Activated CD8-positive, alpha-beta memory T cell treated with anti-CD3 and anti-CD28 coated beads for 1 hour (primary cell): ENCODE measurements at places on chromosomes 2 and 18.

- no peak for DNase-seq
Observed at GRCh38 chr18:22422909-22423548, 5.3 kb upstream of the CTAGE1 start.

DNA sequence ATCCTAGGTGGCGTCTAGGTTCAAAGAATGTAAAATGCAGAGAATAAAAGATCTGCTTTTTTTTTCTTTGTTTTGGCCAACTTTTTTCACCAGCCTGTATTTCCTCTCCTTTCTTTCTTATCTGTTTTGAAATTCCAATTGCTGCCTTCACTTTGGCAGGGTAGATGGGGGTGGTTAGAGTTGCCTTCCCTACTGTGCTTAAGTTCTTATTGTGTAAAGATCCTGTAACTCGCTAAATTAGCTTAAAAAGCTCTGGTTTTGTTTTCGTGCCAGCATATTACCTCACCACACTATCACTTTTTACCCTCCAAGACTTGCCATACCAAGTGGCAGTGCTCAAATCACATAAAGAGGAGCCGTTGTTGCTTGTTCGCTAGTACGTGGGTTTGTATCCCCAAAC, 921.7 kb downstream of the DPP10 start:
- no peak for DNase-seq

DNA sequence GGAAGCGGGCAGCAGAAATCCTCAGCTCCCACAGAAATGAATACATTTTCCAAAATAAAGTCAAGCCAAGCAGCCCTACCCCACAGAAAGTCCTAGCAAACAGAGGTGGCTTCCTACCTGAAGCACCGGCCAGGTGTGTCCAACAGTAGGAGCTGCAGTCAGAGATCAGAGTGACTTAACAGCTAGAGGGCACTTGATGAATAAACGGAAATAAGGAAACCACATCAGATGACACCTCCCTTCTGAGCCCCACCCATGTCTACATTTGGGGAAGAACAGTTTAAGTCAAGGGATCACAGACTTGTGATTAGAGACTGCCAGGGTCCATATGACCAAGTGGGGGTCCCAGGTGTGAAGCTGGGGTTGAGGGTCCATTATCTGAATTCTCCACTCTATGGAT, at the start of gene CXCR1:
CXCR1 (minus strand) TSS at position 172 of the 400 bp plus-strand sequence. CDS start 1,751 bp downstream, outside the sequence.
- no peak for DNase-seq

- no peak for DNase-seq
Observed at GRCh38 chr2:159192371-159192918, 94.1 kb downstream of the WDSUB1 start.

GRCh38 chr2:80473796-80474195, 169.2 kb upstream of the LRRTM1 start:
- no peak for DNase-seq

DNA sequence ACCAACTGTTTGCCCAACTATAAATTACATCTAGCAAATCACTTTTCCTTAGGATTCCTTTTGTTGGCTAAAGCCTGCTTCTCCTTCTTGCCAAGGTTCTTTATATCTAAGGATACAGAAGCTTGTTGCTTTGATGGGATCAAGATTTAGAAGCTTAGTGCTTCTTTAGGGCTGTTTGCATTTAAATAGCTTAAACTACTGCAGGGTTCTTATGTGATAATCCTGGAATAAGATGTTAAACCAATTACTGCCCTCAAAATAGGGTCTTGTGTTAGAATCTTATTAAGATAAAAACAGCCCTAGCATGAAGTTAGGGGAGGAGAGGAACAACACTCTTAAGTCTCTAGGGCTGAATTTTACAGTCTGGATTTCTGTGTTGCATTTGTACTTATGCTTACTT, 64.2 kb downstream of the KIF5C start:
- DNase-seq, result no peak

DNA sequence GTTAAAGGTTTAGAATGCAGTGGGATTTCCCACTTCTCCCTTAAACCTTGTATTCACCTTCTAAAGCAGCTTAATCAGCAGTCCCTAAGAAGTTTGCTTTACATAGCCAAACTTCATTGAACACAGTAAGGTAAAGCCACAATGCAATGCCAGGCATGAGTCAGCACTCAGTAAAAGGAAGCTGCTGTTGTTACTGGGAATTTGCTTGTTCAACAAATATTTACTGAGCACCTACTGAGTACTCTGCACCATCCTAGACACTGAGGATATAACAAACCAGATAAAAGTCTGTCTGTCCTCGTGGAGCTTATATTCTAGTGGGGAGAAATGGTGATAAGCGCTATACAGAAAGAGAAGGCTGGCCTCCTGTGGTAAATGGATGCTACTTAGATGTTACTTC, 162.7 kb downstream of the PKP4 start:
- no peak for DNase-seq

- no peak for DNase-seq
Observed at GRCh38 chr2:30733876-30734520, 73.2 kb downstream of the CAPN13 start.

GRCh38 chr2:176747506-176747905, 465.1 kb upstream of the HNRNPA3 start:
- no peak for DNase-seq

GRCh38 chr2:38218995-38219394, 143.0 kb upstream of the CYP1B1 start:
- DNase-seq, result no peak

GRCh38 chr2:99545066-99545465, 55.2 kb upstream of the REV1 start:
- no peak for DNase-seq

- DNase-seq, result no peak
Observed at GRCh38 chr2:233865838-233866237, 2.3 kb downstream of the MSL3B start.

- DNase-seq, result no peak
Observed at GRCh38 chr2:128166746-128167353, 75.8 kb downstream of the UGGT1 start.

GRCh38 chr2:28994679-28995078, 13.6 kb downstream of the TOGARAM2 start:
- no peak for DNase-seq

- DNase-seq, result no peak
Observed at GRCh38 chr18:66558773-66559172, 45.1 kb downstream of the CDH19 start.

DNA sequence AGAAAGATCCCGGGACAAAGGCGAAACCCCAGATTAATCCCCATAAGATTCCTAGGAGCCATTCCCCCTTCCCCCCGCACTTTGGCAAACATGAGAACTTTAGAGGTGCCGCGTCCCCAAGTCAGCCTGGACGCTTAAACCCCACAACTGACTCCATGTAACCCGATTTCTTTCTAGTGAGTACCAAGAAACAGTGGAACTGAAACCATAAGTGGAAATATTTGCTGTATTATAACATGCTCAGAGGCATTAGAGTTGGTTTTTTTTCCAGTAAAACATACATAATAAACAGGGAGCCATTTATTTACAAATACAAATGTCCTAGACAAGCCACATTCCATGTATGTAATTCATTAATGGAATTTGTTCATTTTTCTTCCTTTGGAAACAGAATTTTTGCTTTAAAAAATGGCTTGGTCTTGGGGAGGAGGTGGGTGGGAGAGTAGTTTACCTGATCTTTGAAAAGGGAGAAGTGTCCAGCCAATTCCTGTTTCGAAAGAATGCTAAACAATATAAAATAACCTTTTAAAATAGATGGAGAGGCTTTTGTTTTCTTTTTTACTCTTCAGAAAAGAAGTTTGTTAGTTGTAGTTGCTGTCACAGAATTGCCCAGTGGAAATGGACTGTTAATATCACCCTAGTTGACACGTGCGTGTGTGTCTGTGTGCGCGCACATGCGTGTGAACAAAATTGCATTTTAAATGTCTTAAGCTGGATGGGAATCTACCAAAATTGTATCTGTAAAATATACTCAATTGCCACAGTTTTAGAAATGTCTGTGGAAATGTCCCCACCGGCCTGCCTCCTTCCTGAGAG, 10.6 kb downstream of the POU3F3 start:
- DNase-seq, result no peak

DNA sequence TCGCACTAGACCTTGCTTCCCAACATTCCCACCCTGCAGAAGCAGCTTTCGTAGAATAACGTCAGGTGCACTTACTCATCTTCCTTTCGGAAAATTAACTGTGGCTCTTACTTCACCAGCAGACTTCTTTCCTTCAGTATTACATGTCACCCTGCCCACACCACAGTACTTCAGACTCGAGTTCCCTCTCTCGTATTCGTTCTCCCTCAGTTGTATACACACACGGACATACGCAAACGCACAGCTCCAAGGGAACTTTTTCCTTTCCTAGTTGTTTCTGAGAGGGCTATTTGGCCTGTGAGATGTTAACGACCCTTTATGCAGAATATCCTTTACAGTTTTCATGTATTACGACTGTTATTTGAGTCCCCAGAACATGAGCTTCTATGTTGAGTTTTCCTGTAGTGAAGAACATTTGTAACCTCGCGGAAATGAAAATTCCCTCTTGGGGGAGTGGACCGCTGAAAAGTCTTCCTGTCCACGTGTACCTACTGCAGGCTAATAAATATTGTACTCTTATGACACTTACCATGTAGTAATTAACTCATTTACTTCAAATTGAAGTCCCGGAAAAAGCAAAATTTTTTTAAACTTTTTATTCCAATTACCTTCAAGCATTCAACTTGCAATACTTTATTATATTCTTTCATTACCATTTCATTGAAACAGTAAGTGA, 908 bp downstream of the ERLEC1 start:
- no peak for DNase-seq

DNA sequence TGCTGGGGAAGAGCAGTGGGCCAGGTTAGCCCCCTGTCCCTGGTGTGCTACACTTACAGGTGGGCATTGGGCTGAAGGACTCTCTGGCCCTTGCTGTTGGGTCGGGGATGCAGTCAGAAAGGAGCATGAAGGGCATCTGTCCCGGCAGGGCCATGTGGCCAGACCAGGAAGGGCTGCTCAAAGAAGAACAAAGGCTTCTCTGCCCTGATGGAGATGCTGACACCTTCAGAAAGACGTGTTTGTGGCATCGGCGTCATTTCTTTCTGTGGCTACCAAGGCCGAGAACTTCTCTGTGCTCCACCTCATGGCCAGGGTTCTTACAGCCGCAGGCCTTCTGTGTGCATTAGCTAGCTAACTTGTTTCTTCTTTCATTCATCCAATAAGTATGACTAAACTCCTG, 239.1 kb downstream of the FAM210A start:
- no peak for DNase-seq

GRCh38 chr2:38125842-38126241, 49.9 kb upstream of the CYP1B1 start:
- no peak for DNase-seq

- no peak for DNase-seq
Observed at GRCh38 chr2:176188774-176189680, 559 bp downstream of the HOXD1 start.

DNA sequence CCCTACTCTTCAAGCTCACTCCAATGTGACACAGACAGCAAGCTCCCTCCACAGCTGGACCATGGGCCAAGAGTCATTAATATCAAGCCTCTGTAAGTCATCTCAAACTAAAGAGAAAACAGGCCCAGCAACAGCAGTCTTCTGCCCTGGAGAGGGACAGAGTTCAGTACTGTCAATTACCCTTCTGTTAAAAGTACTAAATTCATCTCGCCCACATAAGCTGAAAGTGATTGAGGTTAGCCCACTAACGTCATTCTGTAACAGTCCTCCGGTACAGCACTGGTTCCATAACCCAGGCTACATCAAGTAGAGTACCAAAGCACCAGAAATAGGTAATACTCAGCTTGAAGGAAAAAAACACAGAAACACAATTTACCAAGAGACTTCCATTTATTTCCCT, 25.9 kb downstream of the THADA start:
- DNase-seq, result no peak

DNA sequence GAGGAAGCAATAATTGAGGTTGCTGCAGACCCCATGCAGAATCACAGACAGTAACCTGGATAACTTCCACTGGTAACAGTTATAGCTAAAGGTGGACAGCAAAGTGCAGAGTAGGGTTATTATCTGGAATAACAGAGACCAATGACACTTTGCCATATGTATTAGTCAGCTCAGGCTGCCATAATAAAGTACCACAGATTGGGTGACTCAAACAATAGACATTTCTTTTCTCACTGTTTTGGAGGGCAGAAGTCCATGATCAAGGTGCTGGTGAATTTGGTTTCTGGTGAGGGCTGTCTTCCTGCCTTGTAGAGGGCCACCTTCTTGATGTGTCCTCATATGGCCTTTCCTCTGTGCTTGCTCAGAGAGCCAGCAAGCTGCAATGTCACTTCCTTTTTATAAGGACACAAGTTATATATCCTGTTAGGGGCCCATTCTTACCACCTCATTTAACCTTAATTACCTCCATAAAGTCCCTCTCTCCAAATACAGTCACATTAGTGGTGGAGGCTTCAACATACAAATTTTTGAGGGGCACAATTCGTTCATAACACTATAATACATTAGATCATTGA, 191.0 kb upstream of the LRP1B start:
- no peak for DNase-seq

DNA sequence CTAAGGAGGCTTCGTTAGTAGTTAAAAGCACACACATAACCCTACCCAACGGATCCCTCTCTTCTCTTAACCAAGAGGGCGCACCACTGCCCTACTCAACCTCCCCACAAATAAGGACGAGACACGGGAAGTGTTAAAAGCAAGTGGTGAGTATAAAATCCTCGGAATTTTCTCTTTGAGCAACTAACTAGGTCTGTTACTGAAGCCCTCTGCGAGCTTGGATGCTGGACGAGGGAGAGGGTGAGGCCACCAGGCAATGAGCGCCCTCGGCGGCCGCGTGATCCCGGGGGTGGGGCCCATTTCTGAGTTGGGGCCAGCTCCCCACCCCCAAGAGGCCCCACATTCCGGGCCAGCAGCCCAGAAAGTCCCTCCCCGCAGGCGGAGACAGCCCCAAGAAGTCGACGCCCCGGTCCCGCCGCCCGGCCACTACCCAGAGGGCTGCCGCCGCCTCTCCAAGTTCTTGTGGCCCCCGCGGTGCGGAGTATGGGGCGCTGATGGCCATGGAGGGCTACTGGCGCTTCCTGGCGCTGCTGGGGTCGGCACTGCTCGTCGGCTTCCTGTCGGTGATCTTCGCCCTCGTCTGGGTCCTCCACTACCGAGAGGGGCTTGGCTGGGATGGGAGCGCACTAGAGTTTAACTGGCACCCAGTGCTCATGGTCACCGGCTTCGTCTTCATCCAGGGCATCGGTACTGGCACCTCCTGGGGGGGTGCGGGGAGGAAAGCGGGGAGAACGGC, at the start of gene CYBRD1:
CYBRD1 (plus strand) TSS at position 423 of the 736 bp plus-strand sequence; CDS start at position 495, 72 bp downstream.
- no peak for DNase-seq

GRCh38 chr2:170084820-170085491, 93.0 kb upstream of the MYO3B start:
- DNase-seq, result no peak

GRCh38 chr2:8505311-8505920, 176.4 kb upstream of the ID2 start:
- DNase-seq, result no peak

GRCh38 chr18:57051021-57051656, 95.7 kb upstream of the BOD1L2 start:
- DNase-seq, result no peak

GRCh38 chr18:59605633-59606192, 91.5 kb downstream of the CCBE1 start:
- no peak for DNase-seq

- no peak for DNase-seq
Observed at GRCh38 chr18:38006541-38006940, 440.9 kb upstream of the CELF4 start.

GRCh38 chr2:235766278-235766677, 272.4 kb downstream of the AGAP1 start:
- DNase-seq, result peak; percentile 12

- DNase-seq, result peak; percentile 98
Observed at GRCh38 chr2:33599175-33599942, at the start of gene FAM98A. FAM98A (minus strand) TSS chr2:33599299; CDS start chr2:33599221, 78 bp downstream.

GRCh38 chr2:121309801-121310200, 24.8 kb upstream of the TFCP2L1 start:
- no peak for DNase-seq

GRCh38 chr18:24189007-24189528, 50.2 kb downstream of the CABYR start:
- no peak for DNase-seq
